ENCODE measurements at places on chromosomes 6 and 20. TPM values are rescaled to one million over a fixed set of nuclear protein-coding genes. Genes with fewer than 3 reads are reported as not detected.

- no peak overlapping the region for H3K4me3 ChIP-seq
- H3K27ac ChIP-seq = no peak overlapping the region
- H3K4me1 ChIP-seq = peaks cover 9% of the 10 kb centered on the region
- no peaks in the 10 kb centered on the region for H3K27me3 ChIP-seq
- H3K36me3 ChIP-seq = no peaks in the 10 kb centered on the region
Measured at GRCh38 chr6:97081010-97081590, 156.6 kb downstream of the KLHL32 start.

DNA sequence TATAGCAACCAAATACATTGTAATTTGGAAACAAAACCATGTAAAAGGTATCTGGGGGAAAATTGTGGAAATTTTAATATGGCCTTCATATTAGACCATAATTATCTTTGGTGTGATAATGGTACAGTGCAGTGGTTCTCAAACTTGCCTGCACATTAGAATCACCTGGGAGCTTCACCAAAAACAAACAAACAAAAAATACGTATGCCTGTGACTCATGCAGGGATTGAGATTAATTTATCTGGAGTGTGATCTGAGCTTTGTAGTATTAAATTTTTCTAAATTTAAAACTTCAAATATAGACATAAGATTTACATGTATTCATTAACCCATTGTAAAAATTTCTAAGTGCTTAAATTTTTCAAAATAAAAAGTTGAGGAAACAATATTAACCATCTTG lies 31.5 kb downstream of the ARHGAP18 start:
- peaks cover 56% of the 10 kb centered on the region for H3K4me1 ChIP-seq
- H3K27me3 ChIP-seq = no peaks in the 10 kb centered on the region
- no peak for DNase-seq
- no peak overlapping the region for H3K27ac ChIP-seq

DNA sequence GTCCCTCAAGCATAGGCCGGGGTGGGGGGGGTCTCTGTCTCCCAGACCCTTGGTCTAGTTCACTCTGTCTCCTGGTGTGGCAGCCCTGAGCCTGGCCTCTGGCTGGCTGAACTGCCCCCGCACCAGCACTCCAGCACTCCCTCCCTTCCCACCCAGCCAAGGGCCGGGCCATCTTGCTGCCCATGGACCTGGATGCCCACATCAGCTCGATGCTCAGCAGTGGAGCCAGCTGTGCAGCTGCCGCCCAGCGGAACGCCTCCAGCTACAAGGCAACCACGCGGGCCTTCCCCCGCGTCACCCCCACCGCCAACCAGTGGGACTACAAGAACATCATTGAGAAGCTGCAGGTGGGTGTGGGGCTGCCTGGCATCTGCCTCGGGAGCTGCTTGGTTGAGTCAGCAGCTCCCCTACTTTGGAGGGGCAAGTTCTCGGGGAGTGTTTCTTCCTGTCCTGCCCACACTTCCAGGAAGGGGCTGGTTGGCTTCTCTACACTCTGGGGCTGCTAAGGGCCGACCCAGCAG lies 28.4 kb downstream of the UQCC2 start:
- no peak overlapping the region for H3K4me3 ChIP-seq
- H3K36me3 ChIP-seq = peaks cover 80% of the 10 kb centered on the region
- peaks cover 33% of the 10 kb centered on the region for H3K4me1 ChIP-seq
- peak; percentile 58 for DNase-seq
- peak overlapping the region; percentile 75 for H3K27ac ChIP-seq

GRCh38 chr6:5438922-5439584 lies 177.7 kb downstream of the FARS2 start:
- H3K4me3 ChIP-seq = no peak overlapping the region
- peaks cover 10% of the 10 kb centered on the region for H3K36me3 ChIP-seq
- H3K27ac ChIP-seq = no peak overlapping the region

DNA sequence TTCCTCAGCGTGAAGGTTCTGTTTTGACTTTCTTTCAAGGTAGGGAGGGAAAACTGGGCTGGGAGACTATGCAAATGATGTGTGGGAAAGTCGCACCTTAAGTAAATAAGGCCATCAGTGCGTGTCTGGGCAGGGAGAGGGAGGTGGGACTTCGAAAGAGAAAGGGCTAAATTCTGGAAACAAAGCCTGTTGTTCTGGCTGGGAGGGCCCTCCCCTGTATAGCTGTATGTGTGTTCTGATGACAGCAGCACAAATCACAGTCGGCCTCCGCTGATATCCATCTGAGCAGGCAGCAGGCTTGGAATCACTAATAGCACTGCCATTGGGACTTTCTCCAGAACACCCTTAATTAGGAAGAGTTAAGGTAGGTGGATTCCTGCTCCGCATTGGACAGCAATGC lies 19.2 kb downstream of the JAG1 start:
- H3K36me3 ChIP-seq = no peaks in the 10 kb centered on the region
- no peak overlapping the region for H3K4me3 ChIP-seq
- peaks cover 27% of the 10 kb centered on the region for H3K27me3 ChIP-seq
- no peaks in the 10 kb centered on the region for H3K4me1 ChIP-seq
- DNase-seq = no peak

GRCh38 chr6:34129753-34130152 lies 16.1 kb downstream of the GRM4 start:
- no peak for DNase-seq
- H3K27me3 ChIP-seq = peaks cover 13% of the 10 kb centered on the region
- H3K4me3 ChIP-seq = no peak overlapping the region
- no peaks in the 10 kb centered on the region for H3K4me1 ChIP-seq
- H3K36me3 ChIP-seq = no peaks in the 10 kb centered on the region

- H3K27me3 ChIP-seq = no peaks in the 10 kb centered on the region
- H3K36me3 ChIP-seq = no peaks in the 10 kb centered on the region
- H3K4me1 ChIP-seq = peaks cover 19% of the 10 kb centered on the region
- peak overlapping the region; percentile 50 for H3K27ac ChIP-seq
- H3K4me3 ChIP-seq = peak overlapping the region; percentile 62
- no peak for DNase-seq
Measured at GRCh38 chr6:128259730-128260685, 260.4 kb downstream of the PTPRK start.

MYBL2 gene
- 76.6 TPM for total RNA-seq

TGM3 gene
- not detected for total RNA-seq

DNA sequence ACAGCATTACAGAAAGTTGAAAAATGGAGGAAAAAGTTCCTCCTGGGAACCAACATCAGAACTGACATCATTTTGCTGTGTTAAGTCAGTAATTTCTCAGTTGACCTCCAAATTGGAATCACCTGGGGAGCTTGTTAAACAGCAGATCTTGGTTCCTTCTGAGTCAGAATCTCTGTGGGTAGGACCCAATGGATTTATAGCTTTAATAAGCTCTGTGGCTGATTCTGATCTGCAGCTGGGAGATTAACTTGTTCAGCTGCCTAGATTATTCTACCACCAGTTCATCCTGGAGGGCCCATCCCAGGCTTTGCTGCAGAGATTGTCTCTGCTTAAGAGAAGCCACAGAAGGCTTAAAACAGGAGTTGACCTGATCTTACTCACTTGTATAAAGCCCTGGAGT lies 90.7 kb upstream of the POPDC3 start:
- peaks cover 7% of the 10 kb centered on the region for H3K27me3 ChIP-seq
- H3K4me3 ChIP-seq = no peak overlapping the region
- H3K4me1 ChIP-seq = no peaks in the 10 kb centered on the region
- no peak overlapping the region for H3K27ac ChIP-seq
- DNase-seq = no peak
- peaks cover 2% of the 10 kb centered on the region for H3K36me3 ChIP-seq

DLK2 gene
- 0.50 TPM for total RNA-seq

RGS17 gene
- 0.10 TPM for total RNA-seq

GRCh38 chr6:134984821-134985220 lies 34.9 kb upstream of the ALDH8A1 start:
- H3K4me1 ChIP-seq = peaks cover 57% of the 10 kb centered on the region
- no peak overlapping the region for H3K27ac ChIP-seq
- no peaks in the 10 kb centered on the region for H3K27me3 ChIP-seq

MRAP2 gene
- not detected for total RNA-seq

- H3K27ac ChIP-seq = no peak overlapping the region
- H3K36me3 ChIP-seq = peaks cover 2% of the 10 kb centered on the region
- H3K4me3 ChIP-seq = no peak overlapping the region
- H3K27me3 ChIP-seq = peaks cover 63% of the 10 kb centered on the region
Measured at GRCh38 chr6:112235956-112236355, 18.4 kb downstream of the LAMA4 start.

- H3K36me3 ChIP-seq = no peaks in the 10 kb centered on the region
- no peaks in the 10 kb centered on the region for H3K27me3 ChIP-seq
- DNase-seq = no peak
- no peaks in the 10 kb centered on the region for H3K4me1 ChIP-seq
- H3K27ac ChIP-seq = no peak overlapping the region
- no peak overlapping the region for H3K4me3 ChIP-seq
Measured at GRCh38 chr6:38218235-38218634, 398.7 kb downstream of the ZFAND3 start.

CUL9 gene
- total RNA-seq = 45.9 TPM

DNA sequence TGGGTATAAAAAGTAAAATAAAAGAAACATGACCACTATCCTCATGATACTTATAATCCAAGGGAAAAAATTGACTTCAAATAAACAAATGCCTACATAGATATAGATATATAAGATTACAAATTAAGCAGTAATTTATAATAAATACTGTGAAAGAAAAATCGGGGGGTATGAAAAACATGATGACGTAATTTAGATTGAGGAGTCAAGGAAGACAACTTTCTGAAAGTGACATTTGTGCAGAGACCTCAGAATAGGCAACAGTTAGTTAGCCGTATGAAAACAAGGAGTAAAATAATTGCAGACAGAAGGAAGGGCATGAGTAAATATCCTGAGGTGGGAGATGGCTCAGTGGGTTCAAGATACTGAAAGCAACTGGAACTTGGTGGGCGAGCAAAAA lies 28.2 kb upstream of the RAB23 start:
- H3K27me3 ChIP-seq = peaks cover 1% of the 10 kb centered on the region
- DNase-seq = no peak
- H3K36me3 ChIP-seq = no peaks in the 10 kb centered on the region

RAB44 gene
- total RNA-seq = 0.25 TPM

GRCh38 chr6:12656906-12657305 lies 59.7 kb upstream of the PHACTR1 start:
- H3K36me3 ChIP-seq = no peaks in the 10 kb centered on the region
- peaks cover 4% of the 10 kb centered on the region for H3K4me1 ChIP-seq
- DNase-seq = no peak
- no peaks in the 10 kb centered on the region for H3K27me3 ChIP-seq
- no peak overlapping the region for H3K27ac ChIP-seq

GRCh38 chr6:35370785-35371493 lies 28.6 kb downstream of the PPARD start:
- H3K36me3 ChIP-seq = peaks cover 28% of the 10 kb centered on the region
- H3K27ac ChIP-seq = peak overlapping the region; percentile 85
- peaks cover 52% of the 10 kb centered on the region for H3K4me1 ChIP-seq
- no peaks in the 10 kb centered on the region for H3K27me3 ChIP-seq

- H3K4me3 ChIP-seq = no peak overlapping the region
- H3K4me1 ChIP-seq = peaks cover 20% of the 10 kb centered on the region
- H3K27me3 ChIP-seq = peaks cover 1% of the 10 kb centered on the region
- no peak for DNase-seq
Measured at GRCh38 chr6:108806171-108806570, 42.1 kb upstream of the ARMC2 start.

HLA-DMB gene
- total RNA-seq = 19.1 TPM

PRDM13 gene
- total RNA-seq = not detected

- no peaks in the 10 kb centered on the region for H3K27me3 ChIP-seq
- no peak overlapping the region for H3K27ac ChIP-seq
- no peak overlapping the region for H3K4me3 ChIP-seq
- no peaks in the 10 kb centered on the region for H3K4me1 ChIP-seq
Measured at GRCh38 chr6:111551521-111552231, 54.0 kb downstream of the TRAF3IP2 start.

COMMD7 gene
- total RNA-seq = 61.7 TPM
